ENCODE measurements at places on chromosomes 1 and 21.

GRCh38 chr1:157523774-157524493 is 28.4 kb downstream of the FCRL5 start:
- DNase-seq, result no peak

GRCh38 chr1:19644395-19644680 is 227 bp downstream of the NBL1 start:
- no peak for DNase-seq

DNA sequence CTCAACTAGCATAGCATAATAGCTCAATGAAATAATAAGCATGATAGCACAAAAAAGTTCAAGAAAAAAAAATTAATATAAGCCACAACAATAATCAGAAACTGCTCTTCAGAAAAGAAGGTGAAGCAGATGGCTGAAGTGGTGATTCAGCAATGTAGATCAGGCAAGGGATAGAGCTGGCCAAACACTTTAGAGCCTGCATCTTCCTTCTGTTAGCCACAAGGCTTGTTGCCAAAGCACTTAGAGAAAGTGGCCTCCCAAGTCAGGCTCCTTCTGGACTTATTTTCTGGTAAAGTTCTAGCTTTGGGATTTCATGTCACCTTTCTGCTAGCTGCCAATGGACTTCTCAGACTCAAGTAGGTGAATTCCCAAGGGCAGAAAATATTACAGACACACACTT is 60.3 kb upstream of the C1orf87 start:
- no peak for DNase-seq

GRCh38 chr1:30411206-30411605 is 312.2 kb downstream of the MATN1 start:
- DNase-seq, result no peak

DNA sequence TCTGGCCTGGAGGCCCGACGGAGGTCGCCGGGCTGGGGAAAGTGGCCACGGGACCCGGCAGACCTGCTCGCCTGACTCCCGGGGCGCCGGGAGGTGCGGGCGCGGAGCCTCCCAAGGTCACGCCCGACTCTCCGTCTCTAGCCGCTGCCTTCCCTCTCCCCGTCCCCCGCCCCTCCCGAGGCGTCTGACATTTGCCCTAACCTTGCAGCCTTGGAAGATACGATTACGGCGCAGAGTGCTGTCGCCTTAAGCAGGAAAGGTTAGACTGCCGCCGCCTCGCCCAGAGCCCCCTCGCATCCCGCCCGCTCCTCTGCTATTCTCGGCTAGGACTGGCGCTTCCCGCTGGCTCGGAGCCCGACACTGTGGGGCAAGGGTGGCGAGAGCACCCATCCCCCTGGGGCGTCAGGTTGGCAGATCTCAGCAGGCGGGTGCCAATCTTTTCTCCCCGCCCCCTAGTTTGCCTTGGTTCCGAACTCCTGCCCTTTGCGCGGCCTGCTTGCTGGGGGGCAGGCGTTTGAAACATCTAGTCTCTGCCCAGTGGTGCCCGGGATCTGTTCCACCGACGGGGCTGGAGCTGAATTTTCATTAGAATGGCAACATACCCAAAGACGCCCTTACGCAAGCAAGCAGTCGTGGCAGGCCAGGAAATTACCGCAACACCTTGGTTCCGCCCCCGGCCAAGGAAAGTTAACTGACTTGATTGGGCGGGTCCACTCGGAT is 835 bp downstream of the PGM1 start:
- peak; percentile 82 for DNase-seq

- no peak for DNase-seq
These were observed 120.7 kb downstream of the TGFBR3 start for GRCh38 chr1:91765293-91765692.

- DNase-seq, result no peak
These were observed 334.6 kb downstream of the RGS7 start for GRCh38 chr1:241022366-241022765.

GRCh38 chr1:220330265-220330664 is 58.0 kb upstream of the RAB3GAP2 start:
- DNase-seq, result no peak

GRCh38 chr1:228000836-228001563 is 5.8 kb upstream of the WNT3A start:
- no peak for DNase-seq

- DNase-seq, result no peak
These were observed 77.1 kb upstream of the IPO9 start for GRCh38 chr1:201751872-201752271.

- DNase-seq, result no peak
These were observed 200.6 kb downstream of the SMYD3 start for GRCh38 chr1:246306415-246307037.

- peak; percentile 32 for DNase-seq
These were observed 35.7 kb upstream of the THEM4 start for GRCh38 chr1:151944857-151945575.

GRCh38 chr1:238892612-238893011 is 493.8 kb upstream of the CHRM3 start:
- no peak for DNase-seq

DNA sequence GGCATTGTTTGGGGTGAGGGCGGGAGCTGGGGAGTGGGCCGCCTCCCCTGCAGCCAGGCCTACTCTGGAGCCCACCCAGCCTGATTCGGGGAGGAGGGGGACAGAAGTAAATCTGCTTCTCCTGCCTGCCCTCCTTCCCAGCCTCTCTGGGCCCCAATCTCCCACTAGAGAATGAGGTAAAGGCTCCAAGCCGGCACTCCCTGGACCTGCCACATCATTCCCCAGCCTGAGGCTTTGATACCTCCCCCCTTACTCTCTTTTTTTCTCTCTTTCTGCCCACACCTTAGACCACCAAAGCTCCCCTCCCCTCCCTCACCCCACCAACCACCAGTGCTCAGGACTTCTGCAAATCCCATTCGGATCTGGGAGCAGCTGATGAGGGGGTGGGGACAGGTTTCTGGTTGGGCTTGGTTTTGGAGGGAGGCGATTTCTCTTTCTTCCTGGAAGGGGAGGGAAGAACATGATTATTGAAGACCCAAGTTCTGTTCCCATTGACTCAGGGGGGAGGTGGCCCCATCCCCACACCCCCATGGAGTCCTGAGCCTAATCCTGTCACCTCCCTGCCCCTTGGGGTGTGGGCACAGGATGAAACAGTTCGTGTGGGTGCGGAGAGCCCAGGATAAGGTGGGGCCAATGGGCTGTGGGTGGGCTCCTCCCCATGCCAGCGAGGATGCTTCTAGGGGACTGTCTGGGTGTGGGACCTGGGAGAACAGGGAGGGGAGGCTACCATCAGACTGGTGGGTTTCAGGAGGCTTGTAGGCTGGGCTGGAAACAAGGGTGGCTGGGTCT is 1.3 kb downstream of the MAP7D1 start:
- DNase-seq, result no peak

DNA sequence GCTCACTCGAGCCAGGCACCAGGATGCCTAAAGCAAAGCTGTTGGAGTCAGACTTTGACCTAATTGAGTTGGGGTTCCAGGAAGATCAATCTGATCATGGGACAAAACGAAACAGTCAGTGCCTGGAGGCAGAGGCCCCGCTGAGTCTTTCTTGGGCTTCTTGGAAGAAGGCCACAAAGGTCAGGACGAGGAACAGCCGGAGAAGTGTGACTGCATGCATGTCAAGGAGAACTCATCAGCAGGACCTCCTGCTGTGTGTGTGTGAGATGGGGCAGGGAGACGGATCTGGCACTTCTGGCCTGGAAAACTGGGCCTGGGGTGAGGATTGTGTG is 190.8 kb downstream of the CAMTA1 start:
- DNase-seq, result no peak

- no peak for DNase-seq
These were observed 30.1 kb downstream of the KCNJ15 start for GRCh38 chr21:38286739-38287471.

- peak; percentile 79 for DNase-seq
These were observed 49.2 kb upstream of the C1orf198 start for GRCh38 chr1:230917284-230918135.

- DNase-seq, result no peak
These were observed 37.1 kb upstream of the SERPINC1 start for GRCh38 chr1:173954179-173954578.

GRCh38 chr1:224317383-224318045 is 12.5 kb downstream of the NVL start:
- DNase-seq, result no peak

GRCh38 chr1:153248176-153248879 is 11.2 kb upstream of the LORICRIN start:
- DNase-seq, result no peak

DNA sequence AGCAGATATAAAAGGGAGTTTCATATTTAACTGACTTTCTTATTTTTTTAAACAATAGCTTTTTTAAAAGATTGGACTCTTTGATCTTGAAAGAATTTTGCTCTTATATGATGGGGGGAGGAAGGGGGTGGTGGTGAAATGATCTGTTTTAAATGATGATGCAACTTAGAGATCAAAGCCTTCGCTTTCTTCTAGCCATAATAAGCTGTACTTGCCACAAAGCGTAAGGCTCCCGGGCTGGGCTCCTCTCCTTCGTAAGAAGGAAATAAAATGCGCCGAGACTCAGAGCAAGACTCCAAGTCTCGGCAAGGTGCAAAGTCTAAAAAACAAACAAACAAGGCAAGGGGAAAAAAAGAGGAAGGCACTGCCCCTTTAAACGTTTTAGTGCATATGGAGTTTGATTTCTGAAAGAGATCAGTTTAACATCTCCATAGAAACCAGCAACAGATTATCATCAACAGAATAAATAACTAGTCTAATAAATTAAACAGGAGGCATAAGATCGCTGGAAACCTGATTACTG is 3.3 kb downstream of the CASZ1 start:
- no peak for DNase-seq

GRCh38 chr1:1331068-1331965 is at the start of gene TAS1R3:
TAS1R3 (plus strand) TSS chr1:1331280; CDS start chr1:1331346, 66 bp downstream.
- DNase-seq, result no peak

- no peak for DNase-seq
These were observed 86.8 kb downstream of the SLC45A1 start for GRCh38 chr1:8404460-8405370.

DNA sequence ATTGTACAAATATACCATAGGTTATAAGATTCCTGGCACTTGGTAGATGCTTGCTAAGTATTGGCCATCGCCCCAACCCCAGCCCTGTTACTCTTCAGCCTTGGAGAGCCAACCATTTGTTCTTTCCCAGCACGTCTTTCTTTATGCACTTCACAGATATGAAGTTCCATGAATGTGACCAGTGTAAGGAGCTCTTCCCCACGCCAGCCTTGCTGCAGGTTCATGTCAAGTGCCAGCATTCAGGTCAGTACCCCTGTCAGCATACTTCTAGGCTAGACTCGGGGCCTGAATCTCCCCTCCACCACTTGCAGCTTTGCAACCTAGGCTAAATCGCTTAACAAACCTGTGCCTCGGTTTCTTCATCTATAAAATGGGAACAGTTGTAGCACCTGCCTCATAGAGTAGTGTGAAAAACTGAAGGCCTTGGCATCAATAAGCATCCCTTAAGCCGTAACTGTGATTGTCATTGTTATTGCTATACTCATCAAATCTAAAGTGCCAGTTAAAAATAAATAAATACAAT is 41.0 kb upstream of the EPHA8 start:
- no peak for DNase-seq

DNA sequence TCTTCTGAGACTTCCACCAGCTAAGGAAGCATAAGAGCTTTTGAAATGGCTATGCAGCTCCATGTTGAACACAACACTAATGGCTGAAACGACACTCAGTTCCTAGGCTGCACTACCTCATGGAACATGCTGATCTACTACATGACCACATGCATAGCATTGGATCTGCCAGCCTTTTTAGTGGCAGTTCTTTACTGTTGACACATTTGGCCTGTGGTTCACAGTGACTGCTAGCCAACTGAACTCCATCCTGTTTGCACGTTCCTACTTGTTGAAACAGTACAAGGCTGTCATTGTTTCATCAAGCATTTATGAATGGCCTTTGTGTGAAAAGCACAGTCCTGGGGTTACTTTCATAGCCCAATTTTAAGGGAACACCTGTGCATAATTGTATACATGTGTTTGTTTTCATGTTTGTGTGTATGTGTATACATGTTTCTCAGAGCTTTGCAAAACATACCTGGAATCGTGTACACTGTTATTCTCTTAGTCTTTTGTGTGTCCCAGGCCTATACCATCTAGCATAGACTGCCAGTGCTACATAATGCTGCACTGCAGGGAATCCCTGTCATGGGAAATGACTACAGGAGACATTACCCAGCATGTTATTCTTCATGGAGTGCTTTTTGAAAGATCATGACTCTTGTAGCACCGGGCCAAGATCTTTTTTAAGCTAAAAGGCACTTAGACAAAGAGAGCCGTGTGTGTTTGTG is 179.6 kb upstream of the ESRRG start:
- DNase-seq, result no peak

DNA sequence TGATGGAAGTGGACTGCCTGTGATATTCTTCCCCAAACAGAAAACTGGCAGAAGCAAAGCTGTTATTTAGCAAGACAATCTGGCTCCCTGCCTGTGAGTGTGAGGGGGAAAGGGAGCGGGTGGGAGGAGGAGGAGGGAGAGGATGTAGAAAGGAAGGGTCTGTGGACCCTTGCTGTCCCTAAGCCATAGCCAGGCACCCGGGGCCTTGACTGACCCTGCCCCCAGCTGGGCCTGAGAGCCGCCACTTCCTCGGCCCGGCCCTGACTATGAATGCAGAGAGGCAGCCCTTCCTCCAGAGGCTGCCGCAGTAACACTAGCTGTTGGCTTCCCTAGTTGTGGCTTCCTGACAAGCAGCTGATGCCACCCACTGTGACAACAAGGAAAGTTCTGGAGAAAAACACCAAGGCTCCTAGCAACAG is 13.9 kb downstream of the PLA2G2F start:
- DNase-seq, result no peak

DNA sequence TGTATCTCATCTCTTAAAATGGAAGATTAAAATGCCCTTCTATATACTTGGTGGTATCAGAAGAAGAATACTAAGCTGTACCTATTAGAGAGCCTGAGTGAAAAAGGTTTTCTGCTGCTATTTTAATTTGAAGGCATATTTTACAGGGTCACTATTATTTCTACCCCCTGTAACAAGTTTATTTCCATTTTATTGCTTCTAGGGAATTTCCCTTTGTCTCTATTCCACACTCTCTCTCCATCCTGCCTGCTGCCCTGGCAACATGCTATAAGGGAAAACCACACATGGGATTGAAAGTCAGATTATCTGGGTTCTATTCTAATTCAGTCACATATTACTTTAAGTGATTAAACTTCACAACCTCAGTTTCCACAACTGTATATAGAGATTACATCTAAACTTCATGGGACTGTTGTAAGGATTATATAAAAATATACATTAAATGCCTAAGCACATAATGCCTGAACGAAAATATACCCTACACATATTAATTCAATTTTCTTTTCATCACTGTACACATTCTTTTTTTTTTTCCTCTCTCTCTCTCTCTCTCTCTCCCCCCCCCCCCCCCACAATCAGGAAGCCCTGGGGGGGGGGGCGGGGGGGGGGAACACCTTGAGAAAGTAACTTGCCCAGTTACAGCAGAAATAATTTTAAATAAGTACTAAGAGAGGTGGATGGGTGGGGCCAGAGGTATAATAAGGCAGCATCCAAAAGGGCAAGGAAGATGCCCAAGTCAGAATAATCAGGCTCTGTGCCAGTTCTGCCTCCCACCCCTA is 51.5 kb downstream of the LUZP1 start:
- DNase-seq, result no peak

DNA sequence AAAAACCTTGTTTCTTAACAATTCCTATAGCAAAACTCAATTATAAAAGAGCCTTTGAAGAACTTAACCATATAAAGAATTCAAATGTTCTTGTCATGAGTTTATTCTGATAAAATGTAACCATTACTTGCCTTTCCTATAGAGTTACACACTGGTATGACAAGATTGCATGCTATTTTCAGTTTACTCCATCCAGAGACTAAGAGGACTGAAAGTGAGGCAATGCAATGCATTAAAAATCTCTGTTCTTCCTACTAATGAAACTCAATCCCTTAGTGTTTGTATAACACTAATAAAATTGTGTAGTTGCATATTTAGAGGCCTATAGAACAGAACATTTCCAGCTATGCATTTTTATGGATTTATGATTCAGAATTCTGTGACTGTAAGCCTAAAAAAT is 88.1 kb downstream of the COP1 start:
- DNase-seq, result no peak
